ENCODE measurements at places on chromosomes 12 and 14.

DNA sequence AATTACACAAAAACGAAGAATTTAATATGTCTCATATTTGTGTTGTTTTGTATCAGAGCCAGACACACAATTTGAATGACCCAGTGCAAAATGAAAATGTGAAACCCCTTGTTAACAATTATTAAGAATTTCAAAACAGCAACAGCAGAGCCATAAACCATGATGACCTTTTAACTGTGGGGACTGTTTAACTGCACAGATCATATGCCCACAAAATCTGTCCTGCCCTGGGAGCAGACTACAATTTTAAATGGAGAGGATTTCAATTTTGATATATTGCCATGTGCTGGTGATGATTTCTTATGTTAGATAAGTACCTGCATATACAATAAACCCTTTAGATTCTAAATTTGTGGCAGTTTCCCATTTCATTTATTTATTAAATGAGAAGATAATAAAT lies 455.5 kb upstream of the MGAT4C start:
- no peak for DNase-seq

DNA sequence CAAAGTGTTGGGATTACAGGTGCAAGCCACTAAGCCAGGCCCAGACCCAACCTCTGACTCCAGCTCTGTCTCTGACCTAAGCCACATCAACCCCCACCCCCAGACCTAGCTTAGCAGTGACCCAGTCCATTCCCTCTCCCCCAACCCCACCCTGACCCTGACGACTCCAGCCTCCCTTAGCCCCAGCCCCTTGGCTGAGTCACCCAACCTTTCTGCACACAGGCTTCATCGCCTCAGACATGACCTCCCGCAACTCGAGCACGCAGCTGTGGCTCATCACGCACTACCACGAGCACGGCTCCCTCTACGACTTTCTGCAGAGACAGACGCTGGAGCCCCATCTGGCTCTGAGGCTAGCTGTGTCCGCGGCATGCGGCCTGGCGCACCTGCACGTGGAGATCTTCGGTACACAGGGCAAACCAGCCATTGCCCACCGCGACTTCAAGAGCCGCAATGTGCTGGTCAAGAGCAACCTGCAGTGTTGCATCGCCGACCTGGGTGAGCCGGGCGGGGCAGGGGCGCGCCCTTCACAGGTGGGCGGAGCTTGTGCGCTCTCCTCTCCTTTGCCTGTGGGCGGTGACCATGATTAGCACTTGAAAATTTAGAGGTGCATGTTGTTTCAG lies 7.8 kb downstream of the ACVRL1 start:
- DNase-seq, result no peak

- DNase-seq, result no peak
These were observed 11.3 kb upstream of the PLBD2 start for GRCh38 chr12:113347107-113347506.

GRCh38 chr12:4649358-4649661 lies 396 bp downstream of the NDUFA9 start:
- DNase-seq, result no peak

GRCh38 chr14:74161526-74162158 lies 76.9 kb downstream of the LIN52 start:
- no peak for DNase-seq

- DNase-seq, result no peak
These were observed 40.1 kb downstream of the GALNT4 start for GRCh38 chr12:89484470-89484869.

- no peak for DNase-seq
These were observed 170.6 kb downstream of the PIWIL1 start for GRCh38 chr12:130508318-130508717.

- DNase-seq, result no peak
These were observed 63.9 kb upstream of the GALNT9 start for GRCh38 chr12:132393245-132393795.

DNA sequence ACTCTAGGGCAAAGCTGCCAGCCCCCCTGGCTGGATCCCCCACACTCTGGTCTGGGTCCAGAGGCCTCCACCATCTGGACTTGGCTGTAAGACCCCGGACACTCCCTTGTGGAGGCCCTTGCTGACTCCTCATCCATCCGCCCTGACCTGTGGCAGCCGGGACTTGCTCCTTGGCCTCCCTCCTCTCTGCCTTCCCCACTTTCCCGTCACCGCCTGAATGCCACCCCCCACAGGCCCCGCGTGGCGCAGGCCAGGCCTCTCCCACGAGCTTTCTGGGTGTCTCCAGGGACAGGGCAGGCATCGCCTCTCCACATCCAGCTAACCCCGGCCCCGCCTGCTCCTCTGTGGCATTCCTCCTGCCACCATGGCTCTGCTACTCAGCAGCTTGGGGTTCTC lies 14.1 kb downstream of the JAG2 start:
- no peak for DNase-seq

GRCh38 chr14:104106471-104106991 lies 21.0 kb downstream of the ASPG start:
- DNase-seq, result no peak

DNA sequence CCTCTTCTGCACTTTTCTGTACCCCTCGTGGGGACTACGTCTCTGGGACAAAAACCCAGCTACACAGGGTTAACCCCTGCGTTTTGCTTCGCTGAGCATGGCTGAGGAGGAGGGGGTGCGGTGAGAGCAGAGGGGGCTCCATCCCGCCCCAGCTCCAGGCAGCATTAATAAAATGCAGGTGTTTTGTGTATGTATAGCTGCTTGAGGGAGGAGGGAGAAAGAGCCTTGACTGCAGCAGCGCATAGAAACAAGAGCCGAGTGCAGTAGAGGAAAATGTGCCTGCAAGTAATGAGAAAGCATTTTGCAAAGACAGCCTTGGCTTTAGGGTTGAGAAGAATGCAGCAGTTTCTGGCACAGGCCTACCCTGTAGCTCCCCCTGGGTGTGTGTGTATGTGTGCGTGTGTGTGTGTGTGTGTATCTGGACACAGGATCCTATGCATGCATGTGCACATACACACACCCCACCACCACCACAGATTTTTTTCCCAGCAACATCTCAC lies 103.9 kb downstream of the ZFP36L1 start:
- no peak for DNase-seq

GRCh38 chr12:63155375-63155774 lies 4.4 kb upstream of the AVPR1A start:
- no peak for DNase-seq

GRCh38 chr12:65106948-65107347 lies 14.2 kb downstream of the WIF1 start:
- no peak for DNase-seq

GRCh38 chr12:115383668-115384067 lies 699.7 kb upstream of the TBX3 start:
- no peak for DNase-seq

- DNase-seq, result no peak
These were observed 90.6 kb downstream of the ACSS3 start for GRCh38 chr12:81168445-81168844.

- no peak for DNase-seq
These were observed 8.9 kb upstream of the SAV1 start for GRCh38 chr14:50676814-50677516.
